ENCODE measurements at places on chromosomes 7 and 10.

- no peak for DNase-seq
Measured at GRCh38 chr7:101167645-101168411, 2.5 kb upstream of the VGF start.

- DNase-seq: no peak
Measured at GRCh38 chr7:142870147-142870559, 15.3 kb downstream of the EPHB6 start.

GRCh38 chr10:26621889-26622711 is 75.4 kb upstream of the PDSS1 start:
- DNase-seq: no peak

GRCh38 chr10:32949221-32949678 is 8.8 kb downstream of the ITGB1 start:
- no peak for DNase-seq

DNA sequence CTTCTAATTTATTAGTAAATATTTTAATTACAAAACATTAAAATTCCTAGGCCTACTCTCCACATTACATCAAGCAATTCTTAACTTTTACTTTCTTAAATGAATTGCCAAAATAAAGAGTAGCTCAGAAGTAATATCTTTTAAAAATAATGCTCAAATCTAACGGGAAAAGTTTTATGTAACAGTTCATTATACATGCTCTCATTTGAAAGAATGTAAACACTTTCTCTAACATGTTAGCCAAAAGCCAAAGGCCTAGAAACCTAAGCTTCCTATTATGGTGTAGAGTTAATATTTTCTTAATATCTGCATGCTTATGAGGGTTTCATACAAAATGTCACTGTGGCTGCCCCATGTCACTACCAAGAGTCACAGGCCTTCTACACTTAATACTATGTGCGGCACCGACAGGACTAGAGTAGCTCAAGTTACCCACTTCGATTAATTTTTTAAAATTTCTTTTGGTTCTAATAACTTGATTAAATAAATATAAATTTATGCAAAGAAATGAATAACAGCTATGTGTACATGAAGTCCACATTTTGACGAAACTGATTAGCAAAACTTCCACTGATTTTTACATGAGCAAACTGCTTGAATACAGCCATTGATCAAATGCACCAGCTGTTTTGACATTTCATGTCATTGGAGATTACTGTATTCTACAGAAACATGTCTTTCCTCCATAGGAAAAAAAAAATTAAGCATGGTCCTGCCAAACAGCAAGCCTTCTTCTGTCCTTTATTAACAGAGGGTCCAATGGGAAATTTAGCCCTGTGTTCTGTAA is 3.5 kb downstream of the COBL start:
- no peak for DNase-seq

DNA sequence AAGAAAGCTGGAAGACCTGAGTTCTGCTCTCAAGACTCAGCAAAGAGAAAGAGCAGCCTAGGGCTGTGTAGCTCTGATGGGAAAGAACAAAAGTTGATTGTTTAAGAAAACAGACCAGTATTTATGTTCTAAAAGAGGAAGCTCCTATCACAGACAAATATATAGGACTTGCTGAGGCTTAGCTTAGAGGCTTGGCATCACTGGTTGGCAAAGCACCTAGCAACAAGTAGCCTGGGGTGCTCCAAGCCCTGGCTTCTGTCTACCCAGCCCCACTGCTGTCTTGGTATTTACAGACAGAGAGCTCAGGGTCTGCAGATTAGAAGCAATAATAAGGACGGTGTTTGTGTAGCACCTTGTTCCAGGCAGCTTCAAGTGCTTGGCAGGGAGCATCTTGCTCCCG is 36.9 kb upstream of the CCDC3 start:
- no peak for DNase-seq

GRCh38 chr10:77702166-77702565 is 64.6 kb upstream of the KCNMA1 start:
- no peak for DNase-seq

DNA sequence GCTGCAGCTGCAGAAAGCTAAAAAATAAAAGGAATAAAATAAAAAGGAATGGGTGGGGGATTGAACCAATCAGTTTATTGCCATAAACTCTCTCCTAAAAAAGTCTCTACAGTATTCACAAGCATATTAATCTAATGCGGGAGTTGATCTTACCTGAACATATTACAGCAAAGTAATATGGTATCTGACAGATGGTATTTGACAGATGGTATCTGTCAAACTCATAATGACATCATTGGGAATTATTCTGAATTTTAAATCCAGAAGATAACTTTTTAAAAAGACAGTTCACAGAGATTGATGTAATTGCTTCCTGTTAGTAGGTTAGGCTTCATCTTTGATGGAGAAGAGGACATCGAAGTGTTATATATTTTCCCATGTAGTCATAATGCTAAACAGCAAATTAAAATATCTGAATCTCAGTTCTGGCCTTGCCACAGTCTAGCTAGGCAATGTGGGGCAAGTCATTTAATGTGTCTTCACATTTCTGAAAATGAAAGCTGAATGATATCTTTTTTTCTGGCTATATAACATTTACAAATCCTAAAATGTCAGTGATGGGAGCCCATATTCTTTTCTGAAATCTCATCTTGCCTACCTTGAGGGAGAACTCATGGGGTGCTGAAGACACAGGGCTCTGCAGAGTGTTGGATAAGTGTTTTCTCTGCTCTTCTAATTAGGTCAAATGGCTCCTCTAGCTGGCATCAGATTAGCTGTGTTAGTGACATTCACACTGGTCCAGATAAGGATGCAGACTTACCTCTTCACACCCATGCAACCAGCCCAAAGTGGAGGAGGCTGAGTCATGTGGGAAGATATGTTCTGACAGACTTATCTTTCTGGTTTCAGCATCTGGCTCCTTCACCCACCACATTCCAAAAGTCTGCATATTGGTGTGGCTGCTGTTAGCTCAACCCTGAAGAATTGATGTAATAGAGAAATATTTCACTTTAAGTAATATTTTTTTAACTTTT is 2.1 kb upstream of the LIPM start:
- DNase-seq: no peak

DNA sequence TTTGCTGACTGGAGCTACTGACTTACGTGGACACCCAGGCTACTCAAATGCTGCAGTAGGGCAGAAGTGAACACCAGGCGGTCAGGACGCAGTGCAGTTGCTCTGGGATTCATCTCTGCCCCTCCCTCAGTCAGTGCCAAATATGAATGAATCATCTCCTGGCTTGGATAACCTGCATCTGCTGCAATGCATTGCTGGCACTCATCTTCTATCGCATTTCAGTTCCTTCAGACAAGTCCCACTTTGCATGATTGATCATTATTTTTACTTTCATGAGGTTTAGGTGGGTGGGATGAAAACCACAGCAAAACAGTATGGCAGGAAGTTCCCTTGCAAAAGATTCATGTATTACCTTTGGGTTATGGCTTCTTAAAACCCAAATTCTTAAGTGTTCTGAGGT is 224.6 kb upstream of the NRP1 start:
- no peak for DNase-seq

DNA sequence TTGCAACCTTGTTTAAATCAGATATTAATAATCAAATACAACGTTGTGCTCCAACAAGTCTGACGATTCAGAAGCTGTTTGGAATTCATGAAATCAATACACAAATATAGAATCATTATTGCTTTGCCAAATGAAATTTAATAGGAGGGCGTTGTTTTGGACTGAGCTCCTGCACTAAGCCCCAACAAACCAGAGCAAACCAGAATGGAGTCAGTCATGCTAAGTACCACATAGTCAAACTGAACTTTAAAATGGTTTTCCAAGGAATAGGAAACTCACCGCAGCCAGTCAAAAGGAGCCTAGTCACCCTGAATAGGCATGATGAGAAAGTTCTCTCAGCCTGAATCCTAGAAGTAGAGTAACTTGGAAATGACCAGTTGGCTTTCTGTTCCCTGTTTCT is 53.7 kb downstream of the HACD1 start:
- DNase-seq: no peak

DNA sequence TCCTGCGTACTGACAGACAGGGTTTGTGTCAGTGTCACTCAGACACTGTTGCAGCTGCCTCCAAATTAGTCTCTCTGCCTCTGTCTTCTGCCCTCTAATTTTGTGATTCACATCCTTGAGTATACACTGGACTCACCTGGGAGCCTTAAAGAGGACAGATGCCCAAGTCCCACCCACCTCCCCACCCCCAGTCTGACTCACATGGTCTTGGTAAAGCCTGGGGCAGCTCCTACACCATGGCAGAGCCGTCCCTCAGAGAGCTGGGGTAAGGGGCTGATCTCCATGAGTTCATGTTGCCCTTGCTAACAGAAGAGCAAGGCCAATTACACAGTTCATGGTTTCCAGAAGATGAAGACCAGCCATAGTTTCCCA is 197.6 kb upstream of the STK17A start:
- DNase-seq: no peak

DNA sequence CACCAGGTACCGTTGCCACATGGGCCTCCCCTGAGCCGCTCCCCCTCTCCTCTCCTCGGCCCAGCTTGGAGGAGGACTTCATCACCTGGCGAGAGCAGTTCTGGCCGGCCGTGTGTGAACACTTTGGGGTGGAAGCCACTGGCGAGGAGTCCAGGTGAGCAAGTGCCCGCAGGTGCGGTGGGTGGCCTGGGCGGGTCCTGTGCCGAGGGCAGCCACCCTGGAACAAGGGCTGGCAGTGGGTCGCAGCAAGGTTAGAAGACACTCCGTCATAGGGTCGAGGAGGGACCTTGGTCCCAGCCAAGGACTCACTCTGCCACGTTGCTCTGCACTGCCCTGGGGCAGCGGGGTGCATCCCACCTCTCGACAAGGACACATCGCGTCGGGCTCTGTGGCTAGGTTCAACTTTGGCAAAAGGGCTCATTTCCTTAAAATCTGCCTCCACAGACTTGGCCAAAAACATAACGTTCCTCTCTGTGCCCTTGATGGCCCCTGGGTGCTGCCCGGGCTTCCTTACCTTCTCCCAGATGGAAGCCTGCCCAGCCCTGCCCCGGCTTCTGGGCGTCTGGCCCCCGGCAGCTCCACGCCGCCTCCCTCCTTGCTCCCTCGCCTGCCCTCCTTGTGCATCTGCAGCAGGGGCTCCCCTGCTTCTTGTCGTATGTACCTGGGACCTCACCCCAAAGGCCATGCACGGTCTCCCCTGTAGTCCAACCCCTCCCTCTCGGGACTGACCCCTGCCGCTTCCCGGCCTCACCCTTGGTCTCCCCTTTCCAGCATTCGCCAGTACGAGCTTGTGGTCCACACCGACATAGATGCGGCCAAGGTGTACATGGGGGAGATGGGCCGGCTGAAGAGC is 12.7 kb downstream of the TMEM120A start:
- no peak for DNase-seq

GRCh38 chr10:88437411-88437810 is 145.7 kb downstream of the RNLS start:
- peak; percentile 6 for DNase-seq

DNA sequence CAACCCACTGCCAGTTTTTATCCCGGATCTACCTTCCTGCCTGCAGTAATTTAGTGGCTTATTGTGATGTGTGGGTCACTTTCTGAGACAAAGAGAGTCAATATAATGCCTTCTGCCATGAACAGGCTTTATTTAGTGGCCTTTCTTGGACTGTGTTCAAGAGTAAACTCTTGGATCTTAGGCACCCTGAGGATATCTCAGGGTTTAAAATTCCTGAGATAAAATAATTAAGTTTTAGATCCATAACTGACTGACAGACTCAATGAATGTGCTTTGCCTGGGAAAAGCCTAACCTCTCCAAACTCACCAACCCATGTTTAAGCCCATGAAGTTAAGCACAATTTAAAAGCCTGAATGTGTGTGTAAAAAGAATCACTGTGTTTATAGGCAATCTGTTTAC is 564.3 kb downstream of the LRMDA start:
- no peak for DNase-seq

- no peak for DNase-seq
Measured at GRCh38 chr7:13628239-13629001, 361.0 kb downstream of the ETV1 start.

DNA sequence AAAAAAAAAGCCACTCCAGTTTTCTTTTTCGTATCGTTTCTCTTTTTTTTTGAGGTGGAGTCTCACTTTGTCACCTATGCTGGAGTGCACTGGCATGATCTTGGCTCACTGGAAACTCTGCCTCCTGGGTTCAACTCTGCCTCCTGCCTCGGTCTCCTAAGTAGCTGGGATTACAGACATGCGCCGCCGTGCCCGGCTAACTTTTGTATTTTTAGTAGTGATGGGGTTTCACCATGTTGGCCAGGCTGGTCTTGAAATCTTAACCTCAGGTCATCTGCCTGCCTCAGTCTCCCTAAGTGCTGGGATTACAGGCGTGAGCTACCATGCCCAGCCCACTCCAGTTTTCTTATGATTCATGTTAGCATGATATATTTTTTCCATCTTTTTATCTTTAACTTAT is 92.7 kb downstream of the ANKRD61 start:
- no peak for DNase-seq

GRCh38 chr7:143216151-143216550 is 5.7 kb upstream of the TAS2R40 start:
- DNase-seq: no peak

- no peak for DNase-seq
Measured at GRCh38 chr10:88931548-88931947, 21.0 kb downstream of the ACTA2 start.

- no peak for DNase-seq
Measured at GRCh38 chr7:25308246-25308645, 80.0 kb upstream of the NPVF start.

DNA sequence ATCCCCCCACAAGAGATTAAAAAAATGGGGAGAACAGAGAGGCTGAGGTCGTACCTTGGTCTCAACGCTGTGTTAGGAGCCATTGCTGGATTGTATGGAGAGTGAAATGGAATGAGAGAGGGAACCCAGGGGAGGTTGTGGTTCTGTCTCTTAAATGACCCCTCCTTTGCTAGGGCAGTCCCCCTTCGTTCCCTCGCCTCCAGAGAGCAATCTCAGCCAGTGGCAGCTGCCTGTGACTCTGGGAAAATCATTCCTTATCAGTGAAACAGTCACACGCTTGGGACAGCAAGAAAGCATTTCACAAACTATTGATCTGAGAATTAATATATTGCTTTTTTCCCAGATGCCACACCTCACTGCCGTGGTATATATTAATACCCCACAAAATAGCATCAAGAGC is 12.0 kb upstream of the CARD11 start:
- no peak for DNase-seq

DNA sequence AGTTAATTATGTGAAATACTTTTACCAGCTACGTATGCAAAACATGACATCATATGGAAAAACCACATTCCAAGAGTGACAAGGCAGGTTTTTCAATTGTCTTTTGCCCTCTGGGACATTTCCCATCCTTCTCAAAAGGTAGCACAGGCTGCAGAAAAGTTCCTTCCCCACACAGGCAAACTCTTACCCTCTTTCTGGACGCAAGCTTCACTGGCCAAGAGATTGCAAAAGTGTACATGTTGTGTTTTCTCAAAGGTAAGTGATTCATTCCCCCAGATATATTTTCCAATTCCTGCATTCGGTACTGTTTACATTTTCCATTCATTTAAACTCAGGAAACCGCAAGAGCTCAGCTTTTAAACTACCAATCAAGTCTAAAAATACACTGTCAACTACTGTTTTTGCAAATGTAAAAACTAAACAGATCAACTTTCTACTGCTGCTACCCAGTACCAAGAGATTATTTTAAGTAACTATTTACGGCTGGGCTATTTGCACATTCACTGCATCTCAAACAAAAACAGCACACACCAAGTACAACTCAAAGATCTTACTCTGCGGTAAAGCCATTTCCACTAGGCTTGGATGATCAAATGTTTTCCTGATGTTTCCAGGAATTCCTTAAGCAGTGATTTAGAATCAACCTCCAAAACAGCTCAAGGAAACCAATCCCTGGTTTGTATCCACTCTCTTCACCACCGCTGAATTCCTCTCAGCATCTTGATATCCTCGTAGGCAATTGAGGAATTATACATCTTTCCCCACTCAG is 233.6 kb upstream of the CCDC6 start:
- DNase-seq: no peak
